ENCODE measurements at places on chromosomes 2 and 18. TPM values are rescaled to one million over a fixed set of nuclear protein-coding genes. Genes with fewer than 3 reads are reported as not detected.

SERPINB3 gene
- under 0.01 TPM for total RNA-seq

SLC23A3 gene
- total RNA-seq: 1.4 TPM

CXCR1 gene
- total RNA-seq: not detected

ACTG2 gene
- total RNA-seq: 3.5 TPM

ASAP2 gene
- 7.2 TPM for total RNA-seq

ASXL3 gene
- total RNA-seq: 2.2 TPM

MRO gene
- total RNA-seq: not detected

RAB31 gene
- total RNA-seq: 18.9 TPM

SLC19A3 gene
- total RNA-seq: 1.0 TPM

EFEMP1 gene
- total RNA-seq: 82.1 TPM

GKN2 gene
- not detected for total RNA-seq
